Inflammatory macrophage (primary cell): ENCODE measurements at places on chromosomes 6 and 20.

- no peak for DNase-seq
These were observed 149.0 kb downstream of the FUT9 start for GRCh38 chr6:96164802-96165201.

- no peak for DNase-seq
These were observed 65.5 kb upstream of the TNFAIP3 start for GRCh38 chr6:137801352-137802114.

- peak; percentile 35 for DNase-seq
These were observed 1.4 kb downstream of the PIM1 start for GRCh38 chr6:37171201-37171969.

- DNase-seq: no peak
These were observed 144.2 kb downstream of the BTBD9 start for GRCh38 chr6:38495518-38495917.

DNA sequence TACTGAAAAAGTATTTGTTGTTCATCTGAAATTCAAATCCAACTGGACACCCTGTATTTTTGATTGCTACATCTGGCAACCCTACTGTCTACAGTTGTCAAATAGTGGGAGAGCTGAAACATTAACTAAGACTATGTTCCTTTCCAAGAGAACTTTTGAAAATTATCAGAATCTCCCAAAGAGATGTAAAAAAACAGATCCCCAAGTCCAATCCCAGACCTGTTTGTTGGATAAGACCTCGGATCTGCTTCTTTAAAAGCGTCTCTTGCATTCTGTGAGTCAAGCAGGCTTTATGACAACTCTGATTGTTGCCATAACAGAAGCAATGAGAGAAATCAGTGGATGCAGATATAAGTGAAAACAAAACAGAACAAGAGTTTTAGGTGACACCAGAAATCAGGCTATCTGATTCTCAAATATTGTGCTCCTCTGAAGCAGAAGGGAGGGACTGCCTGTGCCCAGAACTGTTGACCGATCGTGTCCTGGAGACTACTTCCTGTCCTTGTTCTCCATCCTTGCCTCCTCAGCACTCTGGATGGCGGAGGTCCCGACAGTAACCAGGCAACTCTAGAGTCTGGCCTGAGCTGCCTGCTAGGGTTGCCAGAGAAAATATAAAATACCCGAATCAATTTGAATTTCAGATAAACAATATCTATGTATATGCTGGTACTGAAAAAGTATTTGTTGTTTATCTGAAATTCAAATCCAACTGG is 853.8 kb downstream of the MAFB start:
- no peak for DNase-seq

GRCh38 chr6:129709769-129710449 is at the start of gene ARHGAP18:
Gene ARHGAP18 (minus strand): TSS chr6:129710177. CDS start chr6:129710136, 41 bp downstream.
- peak; percentile 95 for DNase-seq

DNA sequence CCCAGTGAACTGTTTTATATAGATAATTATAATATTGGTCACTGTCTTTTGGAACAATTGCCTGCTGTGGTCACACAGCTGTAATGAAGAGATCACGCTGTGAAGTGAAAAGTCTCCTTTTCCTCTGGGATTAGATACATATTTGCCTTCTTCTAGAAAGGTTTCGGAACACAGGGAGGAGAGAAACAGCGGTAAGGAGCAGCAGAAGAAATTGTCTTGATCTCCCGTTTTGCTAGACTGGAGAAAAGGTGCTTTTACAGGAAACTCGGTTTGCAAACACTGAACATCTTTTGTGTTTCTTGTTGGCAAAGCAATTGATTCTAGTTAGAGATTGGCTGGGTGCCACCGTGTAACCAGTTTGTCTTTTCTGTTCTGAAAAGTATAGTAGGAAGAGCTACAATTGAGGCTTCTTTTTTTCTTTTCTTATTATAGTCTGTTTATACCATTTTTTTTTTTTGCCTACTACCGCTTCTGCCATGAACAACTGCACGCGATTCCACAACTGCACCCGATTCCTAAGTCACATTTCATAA is 404.1 kb upstream of the ID4 start:
- no peak for DNase-seq

- DNase-seq: no peak
These were observed 105.3 kb upstream of the SLC22A16 start for GRCh38 chr6:110581679-110582078.

GRCh38 chr20:1892119-1892385 is 3.2 kb upstream of the SIRPA start:
- DNase-seq: no peak

DNA sequence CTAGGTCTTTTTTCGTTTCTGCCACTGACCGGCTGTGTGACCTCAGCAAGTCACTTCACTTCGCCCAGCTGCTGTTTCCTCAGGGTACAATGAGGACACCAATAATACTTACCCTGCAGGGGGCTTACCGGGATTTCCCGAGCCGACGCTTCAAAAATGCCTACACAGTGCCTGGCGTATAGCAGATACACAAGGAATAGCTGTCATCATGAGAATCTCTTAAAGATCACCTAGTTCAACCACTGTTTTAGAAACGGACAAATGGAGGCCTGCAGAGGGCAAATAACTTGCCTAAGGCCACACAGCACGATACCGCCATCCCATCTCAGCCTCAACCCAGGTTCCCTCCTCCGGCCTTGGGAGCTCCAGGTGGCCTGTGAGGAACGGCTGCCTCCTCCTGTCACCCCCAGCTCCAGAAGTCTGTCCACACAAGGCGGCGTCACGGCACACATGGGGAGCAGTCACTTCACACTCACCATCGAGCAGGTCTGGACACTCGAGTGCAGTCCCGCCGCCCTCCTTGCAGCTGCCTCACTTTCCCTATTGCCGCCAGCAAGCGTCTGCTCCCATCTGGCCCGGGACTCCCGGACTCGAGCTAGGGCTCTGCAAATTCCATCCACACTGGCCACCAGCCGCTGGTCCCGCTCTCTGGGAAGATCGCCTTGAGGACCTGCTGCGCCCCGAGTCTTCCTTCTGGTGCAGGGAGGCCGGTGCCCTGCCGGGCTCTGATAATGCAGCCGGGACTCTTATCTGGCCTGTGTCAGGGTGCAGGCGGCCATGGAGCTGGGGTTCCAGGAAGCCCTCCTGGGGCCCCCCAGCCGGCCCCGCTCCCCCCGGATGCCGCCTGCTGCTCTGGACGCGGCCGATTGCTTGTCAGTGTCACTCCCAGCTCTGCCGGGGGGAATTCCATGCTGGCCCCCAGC is at the start of gene RIPOR3:
Gene RIPOR3, minus strand, starts transcription at position 893 of the 923 bp plus-strand sequence. Its CDS starts 414 bp downstream, at position 479.
- no peak for DNase-seq

GRCh38 chr6:93423542-93423941 is 4.2 kb upstream of the EPHA7 start:
- DNase-seq: no peak

- no peak for DNase-seq
These were observed 5.9 kb downstream of the ZSCAN31 start for GRCh38 chr6:28330041-28330440.

DNA sequence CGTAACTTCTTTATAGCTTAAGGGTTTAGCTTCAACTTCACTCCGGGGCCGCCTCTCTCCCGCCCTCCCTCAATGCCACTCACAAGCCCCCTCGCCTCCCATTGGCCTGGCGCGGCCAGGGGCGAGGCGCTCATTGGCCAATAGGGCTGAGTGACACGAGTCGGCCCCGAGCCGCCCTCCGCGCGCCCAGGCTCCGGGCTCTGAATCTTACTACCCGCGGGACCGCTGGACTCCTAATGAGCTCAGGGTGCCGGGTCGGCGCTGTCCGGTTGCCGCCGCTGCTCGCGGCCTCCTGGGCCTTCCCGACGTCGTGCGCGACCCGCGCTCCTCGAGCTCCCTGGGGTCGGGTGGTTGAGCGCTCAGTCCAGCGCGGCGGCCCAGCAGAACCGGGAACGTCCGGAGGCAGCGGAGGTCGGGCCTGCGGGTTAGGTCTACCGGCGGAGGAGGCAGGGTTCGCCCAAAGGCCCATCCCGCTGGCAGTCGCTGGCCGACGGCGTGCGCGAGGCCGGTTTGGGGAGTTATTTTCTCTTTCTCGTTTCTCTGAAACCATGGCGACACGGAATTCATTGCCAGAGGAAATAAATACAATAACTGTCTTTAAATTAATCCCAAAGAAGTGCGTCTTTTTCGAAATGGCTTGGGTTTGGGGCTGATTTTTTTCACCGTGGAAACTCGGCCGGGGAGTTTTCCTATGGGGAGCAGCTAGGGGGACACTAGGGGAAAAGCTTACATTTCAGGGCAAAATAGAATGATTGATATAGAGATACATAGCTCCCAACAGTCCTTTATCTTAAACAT is at the start of gene SIM1:
Gene SIM1, minus strand, starts transcription at position 19 of the 798 bp plus-strand sequence. CDS start 1,453 bp downstream, outside the sequence.
- peak; percentile 13 for DNase-seq

GRCh38 chr20:13718171-13718570 is 66.5 kb downstream of the ESF1 start:
- no peak for DNase-seq

GRCh38 chr20:24350923-24351368 is 118.5 kb upstream of the SYNDIG1 start:
- no peak for DNase-seq

DNA sequence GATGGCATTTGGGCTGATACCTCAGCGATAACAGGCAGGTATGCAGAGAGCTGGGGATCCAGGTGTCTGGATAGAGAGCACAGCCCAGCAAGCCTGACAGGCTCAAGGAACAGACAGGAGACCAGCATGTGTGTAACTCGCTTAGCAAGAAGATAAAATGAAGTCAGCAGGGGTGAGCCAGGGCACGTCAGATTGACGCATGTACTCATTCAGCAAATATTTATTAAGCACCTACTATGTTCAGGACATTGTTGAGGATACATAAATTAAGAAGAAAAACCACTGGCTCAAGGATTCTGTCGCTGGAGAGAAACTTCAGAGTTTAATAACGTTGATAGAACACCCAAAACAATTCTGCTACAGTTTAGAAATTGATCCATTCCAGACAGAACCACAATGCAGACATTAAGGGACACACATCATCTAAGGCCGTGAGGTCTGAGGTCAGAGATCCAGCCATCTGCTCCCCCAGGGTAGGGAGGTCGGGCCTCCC is 1.0 kb upstream of the DUSP22 start:
- no peak for DNase-seq

DNA sequence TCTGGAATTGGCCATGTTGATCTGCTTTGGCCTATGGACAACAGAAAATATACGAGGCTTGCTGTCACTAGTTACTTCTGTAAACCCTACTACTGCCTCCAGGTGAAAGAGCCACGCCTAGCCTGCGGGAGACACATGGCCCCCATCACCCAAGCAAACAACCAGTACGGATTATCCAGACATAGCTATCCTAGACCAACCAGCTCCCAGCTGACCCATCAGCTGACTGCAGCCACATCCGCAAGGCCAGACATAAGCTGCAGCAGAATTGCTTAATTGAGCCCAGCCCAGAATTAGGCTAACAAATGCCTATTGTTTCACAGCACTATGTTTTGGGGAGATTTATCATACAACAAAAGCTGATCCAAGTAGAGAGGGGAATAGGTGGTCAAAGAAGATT is 13.5 kb downstream of the REV3L start:
- DNase-seq: no peak

GRCh38 chr6:169668203-169668847 is 33.5 kb downstream of the WDR27 start:
- no peak for DNase-seq

DNA sequence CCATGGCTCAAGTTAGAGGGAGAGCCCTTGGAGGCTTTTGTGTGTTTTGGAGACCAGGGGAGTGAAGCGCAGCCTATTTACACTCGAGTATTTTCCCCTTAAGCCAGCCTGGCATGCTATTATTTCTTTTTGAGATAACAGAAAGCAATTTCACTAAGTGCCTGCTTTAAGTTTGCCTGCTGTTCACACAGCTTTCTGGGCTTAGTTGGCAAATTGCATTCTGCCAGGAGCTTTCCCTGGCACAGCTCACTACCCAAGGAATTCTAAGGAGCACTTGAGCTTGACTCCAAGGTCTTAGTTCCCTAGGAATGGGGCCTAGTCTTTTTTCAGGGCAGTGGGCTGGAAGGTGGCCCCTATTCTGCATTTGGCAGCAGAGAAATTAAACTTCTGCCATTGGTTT is 19.0 kb upstream of the ASXL1 start:
- DNase-seq: no peak

DNA sequence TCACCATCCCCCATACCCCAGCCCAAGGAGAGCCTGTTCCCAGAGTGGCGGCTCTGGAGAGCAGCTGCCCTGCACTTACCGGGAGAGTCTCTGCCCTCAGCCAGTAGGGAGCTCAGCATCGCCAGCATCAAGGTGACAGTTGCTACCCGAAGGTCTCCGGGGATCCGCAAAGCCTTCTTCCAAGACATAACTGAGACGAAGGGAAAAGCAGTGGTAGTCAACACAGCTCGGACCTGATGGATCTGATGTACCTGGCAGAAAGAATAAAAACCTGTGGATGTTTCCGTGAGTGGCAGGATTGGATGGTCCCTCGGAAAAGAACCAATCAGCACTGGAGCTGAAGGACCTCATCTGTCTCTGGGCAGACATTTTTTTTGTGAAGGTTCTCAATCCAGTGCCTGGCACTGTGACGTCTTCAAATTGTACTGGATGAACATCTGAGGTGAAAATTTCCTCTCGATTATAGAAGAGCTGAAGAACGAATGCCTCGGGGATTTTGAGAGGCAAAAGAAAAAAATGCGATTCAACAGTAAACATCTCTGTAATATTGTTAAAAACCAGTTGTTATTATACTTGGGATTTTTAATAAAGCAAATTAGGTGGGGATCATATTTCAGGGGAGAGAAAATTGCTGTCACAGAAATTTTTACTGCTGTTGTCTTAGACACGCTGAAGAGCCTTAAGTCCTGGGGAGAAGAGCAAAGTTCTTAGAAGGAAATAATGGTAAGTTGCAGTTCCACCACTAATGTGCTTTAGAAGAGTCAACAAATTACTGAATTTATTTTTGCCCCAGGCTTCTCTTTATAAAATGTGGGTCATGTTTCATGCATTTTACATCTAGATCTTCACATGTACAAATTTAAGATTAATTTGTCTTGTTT is at the start of gene HLA-DQB1:
Gene HLA-DQB1, minus strand, starts transcription at position 238 of the 881 bp plus-strand sequence. Its CDS starts 50 bp downstream, at position 188.
- DNase-seq: peak; percentile 91

DNA sequence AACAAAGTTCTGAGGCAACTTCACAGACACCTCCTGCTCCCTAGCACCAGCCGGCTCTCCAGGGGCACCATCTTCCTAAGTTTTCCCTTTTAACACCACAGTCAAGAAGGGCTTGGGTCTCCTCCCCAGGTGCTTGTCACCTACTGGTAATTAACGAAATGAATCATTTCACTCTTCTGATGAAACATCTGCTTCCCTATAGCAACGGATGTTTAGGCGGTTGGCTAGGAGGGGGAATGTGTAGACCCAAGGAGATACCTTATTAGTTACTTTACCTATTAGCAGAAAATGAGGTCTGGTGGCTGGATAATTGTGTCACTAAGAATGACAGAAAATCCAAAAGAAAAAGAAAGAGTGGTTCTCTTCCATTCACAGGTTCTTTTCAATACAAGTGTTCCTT is 46.3 kb upstream of the FABP7 start:
- DNase-seq: no peak

DNA sequence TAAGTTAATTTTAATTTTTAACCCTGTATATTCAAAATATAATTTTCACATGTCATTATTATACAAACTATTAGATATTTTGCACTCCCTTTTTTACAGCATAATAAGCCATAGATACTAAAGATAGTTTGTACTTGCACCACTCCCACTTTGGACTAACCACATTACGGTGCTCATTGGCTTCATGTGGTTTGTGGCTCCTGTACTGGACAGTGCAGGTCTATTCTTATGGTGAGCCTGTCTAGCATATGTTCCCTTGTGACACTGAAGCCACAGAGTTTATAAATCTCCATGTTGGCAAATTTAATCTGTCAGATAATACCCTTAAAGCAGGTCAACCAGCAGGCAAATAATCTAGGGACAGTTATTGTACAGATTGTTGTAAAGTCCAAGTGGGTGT is 354.4 kb upstream of the KCNQ5 start:
- DNase-seq: no peak

- peak; percentile 45 for DNase-seq
These were observed 208.3 kb upstream of the RAB32 start for GRCh38 chr6:146335336-146335735.

GRCh38 chr20:57573242-57573641 is 12.3 kb downstream of the PCK1 start:
- no peak for DNase-seq
